ENCODE measurements at places on chromosomes 2 and 18.

GRCh38 chr2:163490281-163490680 is 245.5 kb downstream of the FIGN start:
- no peak for DNase-seq

GRCh38 chr2:88074854-88075292 is 7.2 kb downstream of the SMYD1 start:
- DNase-seq: no peak

DNA sequence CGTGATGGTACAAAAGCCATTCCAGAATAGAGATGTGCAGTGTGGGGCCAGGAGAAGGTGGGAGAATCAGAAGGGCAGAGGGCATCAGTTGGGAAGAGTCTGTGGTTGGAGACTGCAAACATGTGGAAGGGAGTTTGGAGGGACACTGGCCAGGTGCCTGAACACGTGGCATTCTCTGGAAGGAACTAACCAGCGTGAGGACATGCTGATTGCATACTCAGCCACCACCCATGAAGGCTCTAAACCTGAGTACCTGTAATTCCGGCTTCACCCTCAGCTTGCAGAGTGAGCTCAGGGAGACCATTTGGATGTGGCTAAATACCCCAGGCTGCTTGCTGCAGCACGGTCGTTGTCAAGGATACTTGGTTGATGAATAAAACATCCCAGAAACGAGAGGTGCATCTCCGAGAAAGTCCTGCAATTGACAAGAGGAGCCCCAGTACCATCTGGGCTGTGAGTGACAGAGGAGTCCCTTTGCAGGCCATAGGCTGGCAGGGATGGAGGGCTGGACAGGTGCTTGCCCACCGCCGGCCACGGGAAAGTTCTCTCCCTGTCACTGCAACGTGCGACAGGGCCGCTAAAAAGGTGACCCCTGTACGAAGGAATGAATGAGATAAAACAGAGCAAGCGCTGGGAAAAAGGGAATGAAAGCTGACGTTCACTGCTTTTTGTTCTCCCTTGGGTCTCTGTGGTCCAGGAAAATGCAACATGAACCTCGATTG is 5.0 kb downstream of the ACKR3 start:
- DNase-seq: no peak

DNA sequence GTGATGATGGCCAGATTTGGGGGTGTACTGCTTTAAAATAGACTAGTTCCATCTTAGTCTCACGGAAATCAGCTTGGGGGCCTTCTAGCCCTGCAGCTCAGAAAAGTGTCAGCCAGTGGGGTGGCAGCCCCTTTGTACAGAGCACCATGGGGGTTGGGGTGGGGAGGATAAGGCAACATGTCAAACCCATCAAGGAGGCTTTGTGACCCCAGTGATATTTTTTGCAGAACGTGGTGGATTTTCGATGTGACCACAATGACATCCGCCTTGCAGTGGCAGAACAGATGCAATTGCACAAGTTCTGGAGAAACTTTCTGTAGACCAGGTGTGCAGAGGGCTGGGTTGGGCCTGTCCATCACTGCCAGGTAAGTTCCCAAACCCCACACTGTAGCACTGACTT is 3.0 kb upstream of the CD8A start:
- DNase-seq: no peak

- DNase-seq: no peak
These were observed 139.6 kb downstream of the TRABD2A start for GRCh38 chr2:84741182-84741822.

DNA sequence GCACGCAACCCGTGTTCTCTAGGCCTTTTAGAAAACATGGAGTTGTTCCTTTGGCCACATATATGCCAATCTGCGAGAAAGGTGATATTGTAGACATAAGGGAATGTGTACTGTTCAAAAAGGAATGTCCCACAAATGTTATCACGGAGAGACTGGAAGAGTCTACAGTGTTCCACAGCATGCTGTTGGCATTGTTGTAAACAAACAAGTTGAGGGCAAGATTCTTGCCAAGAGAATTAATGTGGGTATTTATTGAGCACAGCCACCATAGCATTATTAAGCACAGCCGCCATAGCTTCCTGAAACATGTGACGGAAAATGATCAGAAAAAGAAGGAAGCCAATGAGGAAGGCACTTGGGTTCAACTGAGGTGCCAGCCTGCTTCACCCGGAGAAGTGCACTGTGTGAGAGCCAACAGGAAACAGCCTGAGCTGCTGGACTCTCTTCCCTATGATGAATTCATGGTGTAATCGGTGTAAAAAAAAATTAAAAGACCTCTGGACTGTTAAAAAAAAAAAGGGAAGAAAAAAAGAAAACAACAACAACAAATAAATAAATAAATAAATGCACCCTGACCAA is 29.0 kb upstream of the REL start:
- no peak for DNase-seq

GRCh38 chr2:195642679-195643068 is 14.4 kb upstream of the SLC39A10 start:
- no peak for DNase-seq

- DNase-seq: no peak
These were observed 368.9 kb upstream of the HS6ST1 start for GRCh38 chr2:128687565-128687964.
